Stimulated activated CD8-positive, alpha-beta memory T cell treated with anti-CD3 and anti-CD28 coated beads, Interleukin-4, amount 100 ng/mL, for 1 hour (primary cell): ENCODE measurements at places on chromosomes 16 and 17.

GRCh38 chr16:27302126-27302525 is 11.6 kb upstream of the IL4R start:
- no peak for DNase-seq

DNA sequence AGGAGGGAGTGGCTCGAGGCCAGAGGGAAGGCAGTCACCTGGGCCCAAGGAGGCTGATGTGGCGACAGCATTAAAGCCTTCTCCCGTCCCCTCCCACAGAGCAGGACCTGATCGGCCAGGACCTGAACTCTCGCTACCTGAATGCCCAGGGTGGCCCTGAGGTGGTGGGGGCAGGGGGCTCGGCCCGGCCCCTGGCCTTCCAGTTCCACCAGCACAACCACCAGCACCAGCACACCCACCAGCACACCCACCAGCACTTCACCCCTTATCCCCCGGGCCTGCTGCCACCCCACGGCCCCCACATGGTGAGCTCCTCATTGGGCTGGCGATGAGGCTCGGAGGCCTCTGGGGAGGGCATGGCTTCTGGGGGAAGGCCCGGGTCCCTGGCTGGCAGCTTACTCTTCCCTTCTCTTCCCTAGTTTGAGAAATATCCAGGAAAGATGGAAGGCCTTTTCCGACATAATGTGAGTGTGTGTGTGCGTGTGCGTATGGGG is 6.4 kb downstream of the FBRS start:
- DNase-seq = no peak

GRCh38 chr16:69889295-69889964 is 61.7 kb upstream of the CLEC18A start:
- DNase-seq = no peak

- DNase-seq = no peak
These were observed 113.7 kb upstream of the DHX40 start for GRCh38 chr17:59451706-59452105.

DNA sequence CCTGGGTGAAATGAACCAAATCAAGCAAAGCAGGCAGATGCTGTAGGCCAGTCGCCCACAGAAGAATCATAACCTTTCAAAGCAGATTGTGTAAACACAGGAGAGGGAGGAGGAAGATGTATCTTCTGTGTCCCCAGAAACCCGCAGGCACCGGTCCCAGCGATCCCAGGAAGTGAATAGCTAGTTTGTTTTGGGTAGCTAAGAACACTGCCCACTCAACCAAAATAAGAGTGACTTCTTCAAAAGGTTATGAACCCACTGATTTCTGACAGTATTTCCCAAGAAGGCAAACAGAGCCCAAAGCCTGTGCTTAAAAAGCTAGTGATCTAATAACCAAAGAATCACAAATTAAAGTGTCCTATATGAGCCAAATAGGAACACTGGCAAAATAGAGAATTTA is 67.8 kb downstream of the GRIN2A start:
- DNase-seq = no peak

DNA sequence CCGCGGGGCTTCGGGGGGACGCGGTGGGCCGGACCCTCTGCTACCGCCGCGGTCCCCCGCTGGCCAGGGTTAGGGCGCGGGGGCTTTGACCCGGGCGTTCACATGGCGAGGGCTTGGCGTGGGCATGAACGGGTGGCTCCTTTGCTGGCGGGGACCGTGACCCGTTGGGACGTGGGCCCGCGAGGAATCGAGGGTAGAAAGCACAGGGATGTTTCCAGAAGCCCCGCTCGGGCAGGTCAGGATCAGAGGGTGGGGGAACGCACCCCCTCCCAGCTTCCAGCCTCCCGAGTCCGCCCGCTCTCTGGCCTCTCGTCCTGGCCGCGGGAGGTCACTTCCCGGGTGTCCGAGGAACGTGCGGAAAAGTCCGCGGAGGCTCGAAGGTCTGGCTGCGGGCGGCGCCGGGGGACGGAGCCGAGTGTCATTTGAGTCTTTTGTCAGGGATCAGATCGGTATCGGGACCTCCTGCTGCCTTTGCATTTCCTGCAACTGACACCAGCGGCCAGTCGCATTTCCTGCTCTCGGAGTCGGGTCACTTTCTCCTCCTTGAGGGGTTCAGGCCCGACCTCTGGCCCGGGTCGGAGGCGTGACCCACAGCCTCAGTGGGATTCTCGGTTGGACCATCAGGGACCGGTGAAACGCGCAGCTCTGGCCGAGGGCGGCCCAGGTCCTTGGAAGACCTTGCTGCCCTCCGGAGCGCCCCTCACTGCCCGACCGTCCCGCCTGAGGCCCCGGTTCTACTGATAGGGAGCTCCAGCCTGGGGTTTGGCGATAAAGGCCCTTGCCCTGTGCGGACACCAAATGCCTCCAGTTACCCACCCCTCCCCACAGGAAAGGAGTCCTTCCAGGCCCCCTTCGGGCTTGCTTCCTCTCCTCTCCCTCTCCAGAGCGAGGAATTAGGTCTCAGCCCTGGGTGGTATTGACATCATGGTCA is 702 bp upstream of the WNT3 start:
- DNase-seq = no peak

- DNase-seq = no peak
These were observed 22.8 kb downstream of the IRX5 start for GRCh38 chr16:54953461-54953860.

GRCh38 chr16:30637944-30638343 is 12.8 kb upstream of the PRR14 start:
- no peak for DNase-seq

GRCh38 chr16:25751230-25751835 is 59.6 kb downstream of the HS3ST4 start:
- no peak for DNase-seq

DNA sequence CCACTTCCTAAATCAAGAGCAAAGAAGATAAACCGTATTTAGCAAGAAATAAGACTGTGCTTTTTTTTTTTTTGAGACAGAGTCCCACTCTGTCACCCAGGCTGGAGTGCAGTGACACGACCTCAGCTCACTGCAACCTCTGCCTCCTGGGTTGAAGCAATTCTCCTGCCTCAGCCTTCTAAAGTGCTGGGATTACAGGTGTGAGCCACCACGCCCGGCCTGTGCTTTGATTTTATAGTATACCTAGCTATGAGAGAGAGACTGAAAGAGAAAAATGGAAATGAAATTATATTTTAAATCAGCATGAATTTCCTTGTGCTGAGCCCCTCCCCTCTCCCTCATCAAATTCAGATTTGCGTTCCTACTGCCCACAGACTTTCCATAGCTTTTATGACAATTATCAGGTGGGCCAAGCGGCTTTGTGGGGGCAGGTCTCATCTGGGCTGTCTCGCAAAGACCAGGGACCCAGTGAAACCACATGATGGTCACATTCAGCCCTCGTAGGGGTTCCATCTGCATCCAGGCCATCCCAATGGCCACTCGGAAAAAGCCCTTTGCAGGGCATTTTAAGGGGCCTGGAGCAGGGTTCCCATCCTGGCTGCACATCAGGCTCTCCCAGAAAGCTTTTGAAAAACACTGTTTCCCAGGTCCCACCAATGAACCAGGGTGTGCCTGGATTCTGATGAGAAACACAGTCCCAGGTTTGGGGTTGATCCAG is 8.5 kb downstream of the CACNG1 start:
- DNase-seq = no peak

DNA sequence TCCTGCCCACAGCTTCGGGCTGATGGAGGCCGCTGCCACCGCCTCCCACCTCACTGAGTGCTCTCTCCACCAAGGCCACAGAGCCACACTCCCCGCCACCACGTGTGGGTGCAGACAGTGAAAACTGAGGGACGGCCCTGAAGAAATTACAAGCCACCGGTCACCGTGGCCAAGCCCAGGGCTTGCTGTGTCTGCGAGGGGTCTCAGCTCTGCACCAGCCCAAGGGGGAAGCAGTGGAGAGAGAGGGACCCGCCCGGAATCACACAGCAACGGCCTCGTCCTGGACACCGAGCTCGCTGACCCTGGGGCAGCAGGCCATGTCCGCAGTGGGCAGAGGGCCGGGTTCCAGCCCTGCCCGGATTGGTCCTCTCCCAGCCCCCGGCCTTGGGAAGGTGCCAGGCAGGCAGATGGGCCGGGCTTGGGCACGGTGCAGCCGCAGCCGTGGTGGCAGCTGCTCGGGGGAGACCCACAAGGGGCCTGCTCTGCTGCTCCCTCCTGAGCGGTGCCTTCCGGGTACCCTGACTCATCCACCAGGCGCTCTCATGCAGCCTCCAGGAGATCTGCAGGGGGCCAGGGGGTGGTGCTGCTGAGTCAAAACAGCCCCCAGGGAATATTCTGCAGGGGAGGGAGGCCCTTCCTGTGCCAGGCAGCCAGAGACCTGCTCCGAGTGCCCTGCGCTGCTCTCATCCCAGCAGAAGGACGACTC is 52.0 kb downstream of the CBFA2T3 start:
- DNase-seq = no peak

DNA sequence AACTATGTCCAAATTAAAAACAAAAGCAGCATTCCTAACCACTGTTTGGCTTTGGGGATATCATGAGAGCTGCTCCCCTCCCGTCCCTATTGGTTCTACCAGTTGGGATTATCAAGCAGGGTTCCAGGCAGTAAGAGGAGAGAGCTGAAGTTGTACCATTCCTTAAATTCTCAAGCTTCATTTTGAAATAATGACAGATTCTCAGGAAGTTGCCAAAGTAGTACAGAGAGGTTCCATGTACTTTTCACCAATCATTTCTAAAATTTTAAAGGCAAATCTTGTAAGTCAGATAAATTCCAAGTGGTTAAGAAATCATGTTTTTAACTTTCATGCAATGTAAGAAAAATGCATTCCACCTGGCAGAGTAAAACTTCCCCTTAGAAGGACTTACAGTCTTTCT is 36.9 kb downstream of the TEX2 start:
- no peak for DNase-seq

GRCh38 chr16:81717662-81718189 is 61.4 kb upstream of the PLCG2 start:
- no peak for DNase-seq

DNA sequence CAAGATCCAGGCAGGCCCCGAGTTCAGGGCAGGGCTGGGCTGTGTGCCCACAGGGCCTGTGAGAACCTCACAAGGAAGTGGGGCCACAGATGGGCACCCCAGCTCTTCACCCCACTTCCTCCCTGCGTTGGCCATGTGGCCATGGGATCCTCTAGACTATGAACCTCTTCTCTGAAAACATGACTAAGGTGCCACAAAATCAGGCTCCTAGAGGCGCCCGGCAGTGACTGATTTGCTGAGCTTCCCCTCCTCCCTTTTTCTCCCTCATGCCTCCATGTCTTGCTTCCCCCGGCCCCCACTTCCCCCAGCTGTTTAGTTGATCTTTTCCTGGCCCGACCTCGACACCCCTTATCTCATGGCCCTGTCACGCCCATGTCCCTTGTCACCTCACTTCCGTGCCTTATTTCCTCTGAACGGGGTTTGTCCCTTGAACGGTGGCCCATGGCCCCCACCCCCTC is 87.1 kb downstream of the KCNJ12 start:
- no peak for DNase-seq

DNA sequence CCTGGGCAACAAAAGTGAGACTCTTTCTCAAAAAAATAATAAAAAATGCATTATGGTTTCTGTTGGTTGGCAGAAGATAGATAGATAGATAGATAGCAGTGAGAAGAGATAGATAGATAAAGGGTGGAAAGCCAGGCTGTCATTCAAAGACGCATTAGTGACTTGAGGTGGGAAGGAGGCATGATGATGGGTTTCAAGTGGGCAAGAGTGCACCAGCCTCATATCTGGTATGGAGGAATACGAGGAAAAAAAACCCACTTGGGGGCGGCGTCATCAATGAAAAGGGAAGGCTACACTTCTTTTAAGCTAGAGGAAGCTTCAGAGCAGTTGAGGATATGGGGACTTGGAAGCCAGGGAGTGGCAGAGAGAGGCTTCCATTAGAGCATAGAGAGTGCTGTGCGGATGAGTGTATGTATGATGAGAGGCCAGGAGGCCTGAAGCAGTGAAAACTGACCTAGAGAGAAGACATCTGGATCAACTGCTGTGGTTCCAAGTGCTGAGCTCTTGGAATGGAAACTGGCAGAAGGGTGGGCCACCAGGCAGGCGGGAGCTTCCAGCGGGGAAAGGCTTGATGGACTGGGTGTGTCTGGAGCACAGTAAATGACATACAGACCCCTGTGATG is 31.8 kb downstream of the CEP95 start:
- DNase-seq = no peak

DNA sequence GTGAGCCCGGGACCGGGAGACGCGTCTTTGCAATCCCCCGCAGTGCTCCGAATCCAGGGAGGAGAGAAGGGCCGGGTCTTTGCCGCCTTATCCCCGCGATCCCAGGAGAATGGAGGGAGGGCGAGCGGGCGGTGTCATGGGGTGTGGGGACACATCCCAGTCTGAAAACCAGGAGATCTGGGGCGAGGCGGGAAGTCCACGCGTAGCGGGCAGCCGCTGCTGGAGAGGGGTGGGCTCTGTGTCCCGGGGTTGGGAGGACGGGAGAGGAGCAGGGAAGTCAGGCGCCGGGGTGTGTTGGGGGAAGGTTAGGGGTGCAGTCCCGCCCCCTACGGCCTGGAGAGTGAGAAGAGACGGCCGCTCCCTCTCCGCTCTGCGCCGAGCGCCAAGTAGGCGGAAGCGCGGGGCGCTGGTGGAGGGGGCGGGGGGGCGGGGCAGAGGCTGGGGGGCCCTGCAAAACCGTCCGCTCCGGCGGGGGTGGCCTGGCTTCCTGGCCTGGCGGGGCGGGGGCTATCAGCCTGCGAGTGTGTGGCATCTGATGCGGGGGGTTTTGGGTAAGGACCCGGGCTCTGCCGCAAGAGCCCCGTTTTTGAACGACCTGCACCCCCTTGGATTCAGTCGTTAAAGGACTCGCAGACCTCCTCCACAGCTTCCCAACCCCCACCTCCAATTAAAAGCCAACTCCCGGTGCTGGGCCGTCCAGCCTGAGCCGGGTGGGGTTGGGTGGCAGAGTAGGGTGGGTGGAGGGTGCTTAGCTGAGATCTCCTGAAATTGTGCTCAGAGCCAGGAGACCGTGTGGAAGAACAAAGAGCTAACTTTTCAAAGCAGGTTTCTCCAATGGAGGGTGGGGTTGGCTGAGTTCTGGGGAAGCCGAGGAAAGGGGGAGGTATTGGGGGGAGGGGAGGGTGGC is 654 bp downstream of the LASP1 start:
- peak; percentile 44 for DNase-seq

DNA sequence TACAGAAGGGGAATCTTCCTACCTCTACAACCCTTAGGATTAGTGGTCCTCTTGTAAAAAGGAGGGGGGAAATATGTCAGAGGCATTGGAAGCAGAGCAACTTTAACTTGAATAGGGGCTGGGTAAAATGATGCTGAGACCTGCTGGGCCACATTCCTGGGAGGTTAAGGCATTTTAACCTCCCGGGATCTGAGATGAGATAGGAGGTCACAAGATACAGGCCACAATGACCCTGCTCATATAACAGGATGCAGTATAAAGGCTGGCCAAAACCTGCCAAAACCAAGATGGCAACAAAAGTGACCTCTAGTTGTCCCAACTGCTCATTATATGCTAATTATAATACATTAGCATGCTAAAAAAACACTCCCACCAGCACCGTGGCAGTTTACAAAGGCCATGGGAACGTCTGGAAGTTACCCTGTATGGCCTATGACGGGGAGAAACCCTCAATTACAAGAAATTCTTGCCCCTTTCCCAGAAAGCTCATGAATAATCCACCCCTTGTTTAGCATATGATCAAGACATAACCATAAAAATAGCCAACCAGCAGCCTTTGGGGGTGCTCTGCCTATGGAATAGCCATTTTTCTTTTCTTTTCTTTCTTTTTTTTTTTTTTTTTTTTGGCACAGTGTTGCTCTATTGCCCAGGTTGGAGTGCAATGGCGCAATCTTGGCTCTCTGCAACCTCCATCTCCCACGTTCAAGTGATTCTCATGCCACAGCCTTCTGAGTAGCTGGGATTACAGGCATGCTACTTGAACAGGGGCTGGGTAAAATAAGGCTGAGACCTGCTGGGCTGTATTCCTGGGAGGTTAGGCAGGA is 6.2 kb upstream of the C1QTNF1 start:
- DNase-seq = no peak
